ENCODE measurements at places on chromosomes 3 and 15.

GRCh38 chr3:61809879-61810278, 248.5 kb downstream of the PTPRG start:
- DNase-seq, result no peak

GRCh38 chr3:142237891-142238290, 12.5 kb upstream of the GK5 start:
- no peak for DNase-seq

DNA sequence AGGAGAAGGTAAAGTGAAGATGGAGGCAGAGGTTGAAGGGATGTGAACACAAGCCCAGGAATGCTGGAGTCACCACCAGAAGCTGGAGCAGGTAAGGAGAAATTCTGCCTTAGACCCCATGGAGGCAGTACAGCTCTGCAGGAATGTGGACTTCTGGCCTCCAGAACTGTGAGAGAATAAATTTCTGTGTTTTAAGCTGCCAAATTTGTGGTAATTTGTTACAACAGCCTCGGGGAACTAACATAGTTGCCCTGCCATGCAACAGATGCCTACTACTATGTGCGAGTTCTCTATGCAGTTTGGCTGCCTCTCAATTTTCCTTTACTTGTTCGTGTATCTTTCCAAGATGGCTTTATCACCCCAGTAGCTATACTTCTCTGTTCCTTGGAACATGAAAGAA, 394.1 kb downstream of the TUSC7 start:
- no peak for DNase-seq

GRCh38 chr3:194141415-194142155, 5.6 kb downstream of the HES1 start:
- no peak for DNase-seq

- no peak for DNase-seq
Measured at GRCh38 chr3:88617283-88617682, 467.5 kb downstream of the C3orf38 start.

GRCh38 chr3:100591411-100591810, 18.0 kb upstream of the ADGRG7 start:
- DNase-seq, result no peak

- DNase-seq, result no peak
Measured at GRCh38 chr15:77702211-77702957, 69.7 kb upstream of the LINGO1 start.

DNA sequence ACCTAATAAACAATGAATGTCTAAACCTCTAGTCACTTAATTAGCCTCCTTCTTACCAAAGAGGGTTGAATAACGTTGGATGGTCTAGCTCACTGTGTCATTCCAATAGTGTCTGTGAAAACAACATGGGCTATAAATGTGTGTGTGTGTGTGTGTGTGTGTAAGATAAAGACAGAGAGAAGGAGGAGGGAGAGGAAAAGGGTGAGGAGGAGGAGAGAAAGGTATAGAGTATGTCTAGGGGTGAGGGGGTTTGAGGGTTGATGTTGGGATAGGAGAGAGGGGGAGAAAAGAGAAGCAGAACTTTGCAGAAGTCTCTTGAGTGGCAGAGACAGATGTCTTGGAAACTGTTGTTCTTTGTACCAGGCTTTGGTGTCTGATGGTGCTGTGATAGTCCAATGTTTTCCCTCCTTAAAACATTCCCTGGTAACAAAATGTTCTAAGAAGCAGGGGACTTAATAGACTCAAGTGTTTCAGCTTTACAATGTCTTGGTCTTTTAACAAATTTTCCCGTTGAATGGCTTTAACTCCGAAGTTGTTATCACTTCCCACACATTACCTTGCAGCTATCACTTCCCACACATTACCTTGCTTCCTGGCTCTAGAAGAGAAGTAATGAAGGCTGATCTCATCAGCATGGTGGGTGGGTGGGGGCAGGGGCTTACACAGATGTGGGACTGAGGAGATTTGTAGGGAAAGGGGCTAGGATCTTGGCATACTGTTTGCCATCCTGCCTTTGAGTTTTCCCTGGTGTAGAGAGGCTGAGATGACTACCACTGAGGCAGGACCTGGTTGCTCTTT, 57.8 kb upstream of the ETV5 start:
- DNase-seq, result no peak

DNA sequence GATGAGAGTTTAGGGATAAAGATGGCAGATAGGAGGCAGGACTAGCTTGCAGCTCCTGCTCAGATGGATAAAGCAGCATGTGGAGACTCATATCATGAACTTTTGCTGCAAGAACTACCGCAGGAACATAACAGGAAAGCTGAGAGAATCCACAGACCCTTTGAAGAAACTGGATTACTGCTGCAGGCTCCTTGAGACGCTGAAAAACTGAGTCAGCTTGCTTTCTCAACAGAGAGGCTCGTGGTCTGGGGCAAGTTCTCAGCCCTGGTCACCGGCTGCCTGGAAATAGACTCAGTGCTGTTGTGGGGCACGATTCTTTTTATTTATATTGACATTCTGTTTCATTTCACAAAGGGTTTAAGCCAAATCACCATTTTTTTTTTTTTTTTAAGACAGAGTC, 28.8 kb upstream of the TRIM59 start:
- DNase-seq, result no peak

DNA sequence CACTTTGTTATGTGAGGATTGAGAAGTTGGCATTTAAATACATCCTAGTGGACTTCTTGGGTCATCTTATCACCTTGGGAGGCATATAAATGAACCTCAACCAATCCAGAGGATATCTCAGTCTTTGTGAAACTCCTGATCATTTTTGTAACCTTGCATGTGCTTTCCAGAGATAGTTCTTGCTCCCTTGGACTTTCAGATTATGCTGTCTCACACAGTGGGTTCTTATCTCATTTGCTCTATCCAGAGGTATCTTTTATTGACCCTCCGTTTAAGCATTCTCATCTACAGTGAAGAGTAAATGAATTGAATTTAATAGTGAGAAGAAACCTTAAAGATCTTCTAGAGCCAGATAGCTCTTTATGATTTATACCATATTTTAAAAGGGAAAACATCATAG, 10.4 kb downstream of the ARMC8 start:
- no peak for DNase-seq

DNA sequence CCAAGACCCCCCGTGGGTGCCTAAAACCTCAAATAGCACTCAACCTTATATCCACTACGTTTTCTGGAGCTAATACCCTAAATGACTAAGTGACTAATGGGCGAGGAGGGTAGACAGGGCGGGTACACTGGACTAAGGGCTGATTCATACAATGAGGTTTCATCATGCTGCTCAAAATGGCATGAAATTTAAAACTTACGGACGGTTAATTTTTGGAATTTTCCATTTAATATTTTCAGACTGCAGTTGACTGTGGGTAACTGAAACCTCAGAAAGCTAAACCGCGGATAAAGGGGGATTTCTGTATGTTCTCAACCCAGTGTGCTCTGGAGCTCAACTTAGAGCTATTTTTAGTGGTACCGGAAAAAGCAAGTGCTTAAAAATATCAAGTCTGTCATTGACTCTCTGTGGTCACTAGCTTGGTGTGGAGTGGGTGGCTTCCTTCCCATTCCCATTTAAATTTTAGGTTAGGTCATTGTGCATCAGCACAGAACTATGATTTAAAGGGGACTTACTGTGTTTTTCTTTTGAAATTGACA, 72.9 kb downstream of the LRRC28 start:
- DNase-seq, result no peak

- DNase-seq, result no peak
Measured at GRCh38 chr15:91854639-91854990, 1.1 kb downstream of the SLCO3A1 start.

- DNase-seq, result peak; percentile 3
Measured at GRCh38 chr15:52730173-52730572, 51.0 kb upstream of the ATOSA start.

DNA sequence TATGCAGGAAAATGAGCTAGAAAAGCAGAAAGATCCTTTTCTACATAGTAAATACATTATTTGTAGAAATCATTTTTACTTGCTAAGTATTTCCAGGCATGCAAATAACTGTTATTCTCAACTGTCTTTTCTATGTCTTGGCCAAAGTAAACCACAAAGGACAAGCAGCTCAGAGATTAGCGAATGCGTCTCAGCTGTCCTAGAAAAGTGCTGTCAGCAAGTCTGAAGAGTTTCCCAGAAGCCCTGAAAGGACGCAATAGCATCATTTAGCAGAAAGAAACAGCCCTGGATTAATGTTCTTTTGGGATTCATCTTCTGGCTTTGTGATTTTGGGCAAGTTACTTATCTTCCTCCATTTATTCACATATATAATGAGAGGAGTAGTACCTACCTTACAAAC, 100.3 kb downstream of the ZIC1 start:
- DNase-seq, result no peak

DNA sequence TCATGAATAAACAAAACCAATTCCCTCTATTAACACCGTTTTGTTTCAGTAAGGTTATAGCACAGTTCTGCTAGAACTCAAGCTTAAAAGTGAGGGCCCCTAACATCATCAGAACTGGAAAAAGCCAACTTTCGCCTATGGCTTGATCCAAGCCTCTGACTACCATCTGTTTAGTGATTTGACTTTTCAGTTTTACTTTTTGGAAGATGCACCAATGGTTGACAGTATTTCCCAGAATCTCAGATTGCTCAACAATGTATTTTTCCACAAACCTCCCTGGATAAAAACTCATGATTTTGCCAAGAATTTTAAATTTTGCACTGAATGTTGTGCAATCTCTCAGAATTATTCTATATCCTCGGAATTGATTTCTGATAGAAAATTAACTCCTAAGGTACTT, 190.7 kb downstream of the LSAMP start:
- no peak for DNase-seq

DNA sequence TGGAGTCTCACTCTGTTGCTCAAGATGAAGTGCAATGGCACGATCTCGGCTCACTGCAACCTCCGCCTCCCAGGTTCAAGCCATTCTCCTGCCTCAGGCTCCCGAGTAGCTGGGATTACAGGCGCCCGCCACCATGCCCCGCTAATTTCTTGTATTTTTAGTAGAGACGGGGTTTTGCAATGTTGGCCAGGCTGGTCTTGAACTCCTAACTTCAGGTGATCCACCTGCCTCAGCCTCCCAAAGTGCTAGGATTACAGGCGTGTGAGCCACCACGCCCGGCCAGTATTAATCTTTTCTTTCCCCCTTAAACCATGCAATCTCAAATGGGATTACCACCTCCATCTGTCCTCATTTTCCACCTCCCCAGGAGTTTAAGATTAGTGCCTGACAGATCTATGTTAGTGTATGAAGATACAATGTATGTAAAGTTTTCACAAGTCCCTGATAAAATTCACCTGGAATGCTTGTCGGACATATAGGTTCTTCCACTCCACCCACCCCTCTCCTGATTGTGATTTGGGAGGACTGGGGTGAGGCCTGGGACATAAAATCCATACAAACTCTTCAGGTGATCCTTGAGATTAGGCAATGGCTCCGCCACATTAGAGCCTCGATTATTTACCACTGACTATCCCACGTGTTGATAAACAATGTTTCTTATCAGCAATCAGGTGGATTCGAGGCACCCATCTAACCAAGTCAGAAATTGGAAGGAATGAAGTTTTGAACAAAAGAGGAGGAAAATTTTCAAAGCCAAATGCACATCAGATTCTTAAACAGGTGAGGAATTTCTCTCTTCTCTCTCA, 1.2 kb downstream of the PARL start:
- DNase-seq, result no peak

DNA sequence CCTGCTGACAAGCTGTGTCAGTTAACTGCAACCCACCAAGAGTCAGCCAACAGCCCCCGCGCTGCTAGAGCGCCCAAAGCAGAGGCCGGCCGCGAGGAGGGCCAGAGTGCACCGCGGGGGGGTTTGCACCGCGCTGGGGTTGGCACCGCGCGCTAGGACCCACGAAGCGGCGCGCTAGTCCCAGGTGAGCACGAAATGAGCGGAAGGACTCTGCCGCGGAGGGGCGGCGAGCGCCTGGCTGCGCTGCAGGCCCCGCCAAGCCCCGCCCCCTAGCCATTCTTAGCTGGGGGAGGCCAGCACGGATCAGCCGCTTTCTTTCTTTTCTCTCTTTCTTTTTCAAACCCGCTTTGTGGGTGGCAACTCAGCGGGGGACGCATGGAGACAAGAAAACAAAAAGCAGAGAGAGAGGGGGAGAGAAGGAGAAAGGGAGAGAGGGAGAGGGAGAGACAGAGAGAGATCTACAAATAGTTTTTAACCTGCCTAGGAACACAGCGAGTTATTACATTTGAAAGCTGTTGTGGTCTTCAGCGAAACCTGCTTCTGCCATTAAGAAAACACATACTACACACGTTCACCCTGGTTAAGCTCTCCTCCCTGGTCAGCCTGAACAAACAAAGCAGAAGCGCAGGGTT, 6.9 kb upstream of the FOXB1 start:
- no peak for DNase-seq

DNA sequence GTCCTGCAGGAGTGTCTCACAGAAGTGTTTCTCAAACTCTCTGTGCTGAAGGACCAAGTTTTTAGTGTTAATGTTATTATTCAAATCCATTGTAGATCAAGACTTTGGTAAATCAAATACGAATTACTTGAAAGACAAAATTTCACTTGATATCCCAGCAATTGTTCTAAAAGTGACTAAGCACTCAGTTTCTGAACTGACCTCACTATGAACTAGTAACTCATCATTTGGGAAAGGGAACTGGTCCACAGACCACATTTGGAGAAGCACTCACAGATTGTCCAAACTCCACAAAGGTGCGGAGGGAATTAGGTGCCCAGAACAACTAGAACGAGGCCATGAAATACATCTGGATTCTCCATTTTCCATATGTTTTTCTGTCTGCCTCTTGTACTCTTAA, 25.6 kb downstream of the FAM43A start:
- no peak for DNase-seq

DNA sequence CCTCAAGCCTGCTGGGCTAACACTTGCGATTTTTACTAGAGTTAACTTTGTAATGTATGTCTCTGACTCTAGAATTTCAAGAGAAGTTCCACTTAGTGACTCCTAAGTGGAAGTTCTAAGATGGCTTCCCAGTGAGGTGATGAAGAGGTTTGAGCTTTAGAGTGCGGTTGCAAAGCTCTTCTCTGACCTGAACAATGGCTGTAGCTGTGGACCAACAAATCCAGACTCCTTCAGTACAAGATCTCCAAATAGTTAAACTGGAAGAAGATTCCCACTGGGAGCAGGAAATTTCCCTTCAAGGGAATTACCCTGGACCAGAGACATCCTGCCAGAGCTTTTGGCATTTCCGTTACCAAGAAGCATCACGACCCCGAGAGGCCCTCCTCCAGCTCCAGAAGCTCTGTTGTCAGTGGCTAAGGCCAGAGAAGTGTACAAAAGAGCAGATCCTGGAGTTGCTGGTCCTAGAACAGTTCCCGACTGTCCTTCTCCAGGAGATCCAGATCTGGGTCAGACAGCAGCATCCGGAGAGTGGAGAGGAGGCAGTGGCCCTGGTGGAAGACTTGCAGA, 22.3 kb downstream of the WDR73 start:
- no peak for DNase-seq

GRCh38 chr3:67635806-67636205, 18.6 kb downstream of the SUCLG2 start:
- no peak for DNase-seq

DNA sequence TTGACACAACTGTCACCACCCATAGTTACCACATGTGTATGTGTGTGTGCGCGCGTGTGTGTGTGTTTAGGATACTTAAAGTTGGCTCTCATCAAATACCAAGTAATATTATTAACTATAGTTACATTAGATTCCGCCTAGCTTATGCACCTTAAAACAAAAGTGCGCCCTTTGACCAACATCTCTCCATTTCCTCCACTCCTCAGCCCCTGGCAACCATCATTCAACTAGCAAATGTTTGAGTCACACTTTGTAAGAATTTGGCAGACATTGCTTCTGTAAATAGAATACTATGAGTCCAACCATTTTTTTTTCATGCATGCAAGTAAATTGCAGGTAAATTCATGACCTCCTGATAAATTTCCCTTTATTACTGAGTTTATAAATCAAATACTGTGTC, 169.3 kb downstream of the GBE1 start:
- DNase-seq, result no peak

Data from stimulated activated CD4-positive, alpha-beta T cell treated with anti-CD3 and anti-CD28 coated beads, Interleukin-1b, Interleukin-23, amount 100 ng/mL, for 1 hour (primary cell).